Renal cortical epithelial cell (primary cell): ENCODE measurements at places on chromosomes 5 and 9.
A peak's percentile ranks its signal among the peaks of the same experiment; 100 is the strongest.

GRCh38 chr9:7315746-7316145 lies 483.8 kb downstream of the DMAC1 start:
- DNase-seq, result no peak

DNA sequence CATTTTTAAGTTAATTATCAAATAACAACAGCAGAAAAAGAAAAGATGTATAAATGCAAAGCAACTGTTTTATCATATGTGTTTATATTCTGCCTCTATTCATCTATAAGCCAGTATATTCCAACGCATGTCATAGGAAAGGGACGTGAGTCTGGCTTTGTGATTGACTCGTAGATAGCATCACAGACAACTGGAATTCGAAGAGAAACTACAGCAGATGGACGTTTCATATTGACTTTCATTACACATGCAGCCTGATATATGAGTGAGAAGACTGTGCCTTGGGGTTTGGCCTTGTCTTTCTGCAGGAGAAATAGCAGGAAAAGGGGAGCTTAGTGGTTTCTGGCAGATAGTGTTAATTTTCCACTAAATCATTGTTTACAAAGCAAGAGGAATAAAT lies 1111.9 kb downstream of the MAT2B start:
- no peak for DNase-seq

- DNase-seq, result no peak
Observed at GRCh38 chr9:121365564-121365963, 4.5 kb downstream of the STOM start.

GRCh38 chr9:16801871-16802466 lies 68.5 kb downstream of the BNC2 start:
- DNase-seq, result no peak

DNA sequence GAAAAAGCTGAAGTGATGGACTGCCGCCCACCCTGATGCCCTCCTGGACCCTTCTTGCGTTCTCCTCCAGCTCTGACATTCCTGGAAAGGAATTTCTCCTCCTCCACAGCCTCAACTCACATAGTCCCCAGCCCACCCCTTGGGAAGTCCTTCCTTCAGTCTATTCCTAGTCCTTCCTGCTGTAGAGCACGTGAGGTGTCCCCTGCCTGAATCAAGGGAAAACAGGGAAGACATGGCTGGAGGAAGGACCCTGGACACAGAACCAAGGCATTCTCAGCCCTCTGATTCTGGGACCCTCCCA lies 3.7 kb downstream of the ARID3C start:
- no peak for DNase-seq

- no peak for DNase-seq
Observed at GRCh38 chr5:7094626-7095025, 301.3 kb upstream of the ADCY2 start.

- DNase-seq, result peak; percentile 24
Observed at GRCh38 chr9:132020272-132020671, 59.4 kb downstream of the MED27 start.

GRCh38 chr5:146173597-146173996 lies 8.9 kb downstream of the LARS1 start:
- no peak for DNase-seq

DNA sequence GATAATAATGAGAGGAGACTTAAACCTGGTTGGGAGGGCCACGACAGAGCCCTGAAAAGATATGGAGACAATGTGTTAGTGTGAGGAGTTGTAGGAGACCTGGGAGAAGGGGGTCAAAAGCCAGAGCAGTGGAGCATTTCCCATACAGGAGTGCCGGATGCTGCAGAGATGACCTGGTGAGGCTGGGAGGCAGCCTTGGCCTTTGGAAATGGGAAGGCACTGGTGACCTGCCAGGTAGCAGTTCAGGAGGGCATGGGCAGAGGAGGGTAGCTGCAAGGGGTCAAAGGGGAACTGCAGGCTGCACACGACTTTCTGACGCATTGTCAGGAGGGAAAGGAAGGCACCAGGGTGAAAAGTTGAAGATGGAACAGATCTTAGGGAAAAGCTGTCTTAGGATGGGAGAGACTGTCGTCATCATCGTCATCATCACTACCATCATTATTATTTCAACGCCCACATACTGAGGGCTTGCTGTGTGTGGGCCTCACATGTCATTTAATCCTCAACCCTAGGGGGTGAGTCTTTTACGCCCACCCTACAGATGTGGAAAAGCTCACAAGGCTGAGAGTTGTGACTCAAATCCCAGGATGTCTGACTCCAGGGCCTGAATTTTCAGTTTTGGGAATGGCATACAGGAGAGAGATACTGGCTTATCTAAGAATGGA lies 13.3 kb downstream of the ARAP3 start:
- no peak for DNase-seq

- DNase-seq, result no peak
Observed at GRCh38 chr9:120889606-120890271, 12.8 kb upstream of the PHF19 start.

DNA sequence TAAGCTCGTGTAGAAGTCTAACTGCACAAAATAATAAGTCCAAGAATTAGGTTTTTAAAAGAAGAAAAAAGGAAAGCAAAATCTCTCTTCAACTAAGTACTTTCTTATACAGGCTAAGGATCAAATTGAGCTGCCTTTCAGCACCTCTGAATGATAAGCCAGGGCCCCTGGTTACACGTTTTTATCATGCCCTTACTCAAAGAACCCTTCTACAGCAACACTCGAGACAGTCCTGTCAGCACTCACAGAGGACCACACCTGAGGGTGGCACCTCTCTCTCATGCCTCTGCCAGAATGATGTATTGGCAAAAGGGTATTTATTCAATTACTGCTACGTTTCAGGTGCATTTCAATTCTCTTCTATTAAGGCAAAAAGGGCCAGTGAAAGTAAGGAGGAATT lies 150.5 kb downstream of the BNC2 start:
- DNase-seq, result no peak

DNA sequence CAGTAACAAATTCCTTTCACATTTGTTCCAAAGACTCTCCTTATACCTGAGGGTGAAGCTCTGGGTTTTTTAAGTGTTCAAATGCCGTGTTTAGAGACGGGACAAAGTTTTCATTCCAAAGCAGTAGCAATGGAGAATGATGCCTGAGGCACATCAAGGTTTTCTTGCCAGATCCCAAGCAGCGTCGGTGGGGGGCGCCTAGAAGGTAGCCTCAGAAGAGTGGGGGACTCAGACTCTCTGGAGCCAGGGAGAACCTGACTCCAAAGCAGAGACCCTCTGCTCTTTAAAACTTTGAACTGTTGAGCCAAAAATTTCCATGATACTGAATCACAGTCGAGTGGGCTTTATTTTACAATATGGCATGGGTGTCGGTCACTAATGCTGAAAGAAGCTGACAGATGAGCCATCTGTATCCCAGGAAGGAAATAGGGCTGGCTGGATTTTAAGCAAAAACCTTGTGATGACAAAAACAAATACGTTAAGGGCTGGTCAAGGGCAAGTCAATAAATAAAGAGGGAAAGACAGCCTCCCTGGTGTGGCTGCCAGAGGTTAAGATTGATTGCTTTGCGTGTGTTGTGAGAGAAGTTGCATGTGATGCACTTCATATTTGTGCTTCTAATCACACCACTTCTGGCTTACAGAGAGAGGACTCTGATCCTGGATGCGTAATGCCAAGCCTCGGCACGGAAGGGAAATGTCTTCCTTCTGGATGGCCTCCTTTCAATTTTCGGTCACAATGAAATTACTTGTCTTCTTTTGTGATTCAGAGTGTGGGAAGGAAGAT lies 161.1 kb upstream of the EFNA5 start:
- DNase-seq, result no peak

- DNase-seq, result no peak
Observed at GRCh38 chr5:2303431-2304100, 420.8 kb upstream of the IRX4 start.

DNA sequence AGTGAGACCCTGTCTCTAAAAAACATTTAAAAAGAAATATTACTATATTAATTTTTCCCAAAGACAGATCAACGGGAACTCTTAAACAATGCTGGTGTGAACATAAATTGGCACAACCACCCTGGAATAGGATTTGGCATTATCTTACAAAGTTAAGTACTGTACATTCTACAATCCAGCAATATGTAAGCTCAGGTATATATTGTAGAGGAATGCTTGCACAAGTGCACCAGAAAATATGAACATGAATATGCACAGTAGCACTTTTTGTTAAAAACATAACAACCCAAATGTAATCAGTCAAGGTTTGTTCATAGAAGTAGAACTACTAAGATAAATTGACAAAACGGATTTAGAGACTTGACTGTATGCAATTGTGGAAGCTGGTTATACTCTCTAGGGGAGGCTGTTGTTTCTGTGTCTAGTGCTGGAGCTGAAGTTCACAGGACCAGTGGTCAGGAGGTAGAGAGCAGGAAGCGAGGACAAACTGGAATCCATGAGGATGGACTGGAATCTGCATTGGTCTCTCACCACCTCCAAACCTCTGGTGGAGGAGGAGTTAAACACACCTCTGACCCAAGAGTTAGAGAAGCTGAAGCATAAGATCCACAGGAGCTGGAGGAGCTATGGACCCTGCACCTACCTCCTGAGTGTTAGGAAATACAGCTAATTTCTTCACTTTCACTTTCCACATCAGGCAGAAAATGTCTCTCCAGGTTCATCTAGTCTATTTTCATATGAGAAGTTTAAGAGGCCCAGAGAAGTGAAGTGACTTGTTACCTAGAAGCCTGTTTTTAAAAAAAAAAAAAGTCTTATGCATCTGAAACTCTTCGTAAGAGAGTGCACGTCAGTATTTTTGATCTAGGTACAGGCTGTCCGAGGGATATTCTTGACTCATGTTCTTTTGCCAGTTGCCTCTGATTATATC lies 20.3 kb upstream of the RIC1 start:
- DNase-seq, result peak; percentile 51

GRCh38 chr5:24102010-24102409 lies 542.8 kb downstream of the CDH10 start:
- DNase-seq, result no peak

- no peak for DNase-seq
Observed at GRCh38 chr5:62477801-62478200, 65.2 kb downstream of the IPO11 start.

DNA sequence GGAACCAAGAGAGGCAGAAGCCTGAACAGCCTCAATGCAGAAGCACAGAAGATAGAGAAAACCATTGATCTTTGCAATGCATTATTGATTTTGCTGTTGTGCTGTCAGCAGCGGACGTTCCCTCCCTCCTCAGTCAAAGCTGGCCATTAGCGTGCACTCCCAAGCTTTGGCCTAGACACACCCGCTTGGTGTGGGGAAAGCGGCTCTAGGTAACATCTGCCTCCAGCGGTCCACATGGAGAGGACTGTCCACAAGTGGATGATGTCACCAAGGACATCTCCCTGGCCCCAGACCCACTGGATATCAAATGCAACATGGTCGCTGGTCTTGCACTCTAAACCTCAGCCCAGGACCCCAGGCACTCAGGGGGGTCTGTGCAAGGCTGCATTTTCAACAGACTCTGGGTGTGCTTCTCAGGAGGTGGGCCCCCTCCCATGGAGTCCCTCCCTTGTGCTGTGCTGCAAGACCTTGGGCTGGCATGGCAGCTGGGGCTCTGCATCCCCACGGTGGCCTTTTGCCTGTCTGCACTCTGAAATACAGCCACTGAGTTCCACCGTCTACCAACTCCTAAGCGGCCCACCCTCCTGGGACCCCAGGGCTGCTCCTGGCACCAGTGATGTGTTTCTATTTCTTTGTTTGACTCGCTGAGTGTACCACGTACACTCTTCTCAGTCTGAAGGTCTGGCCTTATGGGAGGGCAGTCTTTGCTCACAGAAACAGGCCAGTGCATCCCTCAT lies 1.9 kb downstream of the SEMA4D start:
- no peak for DNase-seq

DNA sequence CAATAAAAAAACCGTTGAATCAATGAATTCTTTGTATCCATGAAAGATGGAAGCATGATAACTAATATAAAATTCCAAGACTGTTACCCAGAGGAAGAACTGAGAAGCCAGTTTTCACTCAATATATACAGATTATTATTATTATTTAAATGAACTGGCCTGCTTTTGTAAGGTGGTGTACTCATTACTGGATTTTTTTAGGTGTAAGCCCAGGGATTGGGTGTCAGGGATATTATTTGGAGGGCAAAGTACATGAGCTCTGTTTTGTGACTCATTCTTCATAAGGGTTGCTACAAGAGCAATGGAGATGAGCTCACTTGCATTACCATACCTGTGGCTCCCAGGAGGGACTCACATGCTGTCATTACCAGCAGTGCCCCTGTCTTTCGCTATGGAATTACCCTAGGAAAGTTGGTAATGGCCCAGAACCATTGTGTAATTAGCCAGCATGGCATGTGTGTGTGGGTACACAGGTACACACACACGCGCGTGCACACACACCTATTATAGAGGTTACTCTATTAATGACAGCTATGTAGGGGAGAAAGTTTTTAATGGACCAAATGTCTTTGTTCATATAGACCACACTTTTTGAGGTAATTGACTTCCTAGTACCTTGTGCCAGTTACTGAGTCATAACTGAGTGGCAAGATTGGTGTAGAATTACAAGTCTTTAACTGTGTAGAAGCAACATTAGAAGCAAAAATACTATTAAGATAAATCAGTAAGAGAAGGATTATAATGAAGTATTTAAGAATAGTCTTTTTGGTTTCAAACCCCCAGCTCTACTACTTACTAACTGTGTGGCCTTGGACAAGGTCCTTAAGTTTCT lies 143.4 kb downstream of the GDNF start:
- DNase-seq, result peak; percentile 91

DNA sequence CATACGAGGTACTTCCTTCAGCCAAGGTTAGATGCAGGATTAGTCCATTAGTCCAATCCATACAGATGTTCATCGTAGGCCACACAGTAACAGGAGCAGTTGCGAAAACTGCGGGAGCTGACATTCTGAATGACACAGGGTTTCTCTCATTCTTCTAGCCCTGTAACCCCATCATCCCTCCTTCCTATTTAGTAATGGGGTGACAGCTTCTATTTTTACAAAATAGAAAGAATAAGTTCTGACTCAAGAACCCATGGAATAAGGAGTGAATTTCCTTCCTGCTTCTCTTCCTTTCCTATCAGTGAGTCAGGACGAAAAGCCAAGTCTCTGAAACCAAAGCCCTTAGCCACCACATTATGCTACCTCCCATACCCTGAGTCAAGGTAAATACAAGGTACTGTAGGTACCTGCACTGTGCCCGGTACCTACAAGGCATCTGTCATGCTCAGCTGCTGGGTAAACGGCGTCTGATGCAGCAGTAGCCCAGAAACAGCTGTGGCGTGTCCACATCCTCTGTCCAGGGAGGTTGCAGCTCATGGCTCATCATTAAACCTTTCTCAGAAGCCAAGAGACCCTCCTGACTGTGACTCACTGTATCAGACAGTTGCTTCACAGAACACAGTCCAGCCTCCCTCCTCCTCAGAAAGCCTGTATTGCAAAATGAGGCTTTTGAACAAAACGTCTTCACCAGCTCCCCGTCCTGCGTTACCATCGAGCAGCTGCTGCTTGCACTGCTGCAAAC lies 84.2 kb downstream of the ESM1 start:
- peak; percentile 92 for DNase-seq

GRCh38 chr9:5518171-5518936 lies 8.0 kb downstream of the PDCD1LG2 start:
- no peak for DNase-seq
